ENCODE measurements at places on chromosomes 13 and 19.

GRCh38 chr19:1082165-1082927 lies 12.8 kb downstream of the POLR2E start:
- DNase-seq = no peak

GRCh38 chr13:38346764-38347163 lies 2.9 kb upstream of the UFM1 start:
- DNase-seq = no peak

GRCh38 chr19:6073858-6074708 lies 36.2 kb downstream of the RFX2 start:
- no peak for DNase-seq

- no peak for DNase-seq
Measured at GRCh38 chr19:14511229-14511593, 7.0 kb downstream of the DNAJB1 start.

GRCh38 chr13:43448605-43449336 lies 338.0 kb downstream of the ENOX1 start:
- DNase-seq = no peak

GRCh38 chr19:48370955-48371354 lies 6.8 kb downstream of the SYNGR4 start:
- DNase-seq = no peak

DNA sequence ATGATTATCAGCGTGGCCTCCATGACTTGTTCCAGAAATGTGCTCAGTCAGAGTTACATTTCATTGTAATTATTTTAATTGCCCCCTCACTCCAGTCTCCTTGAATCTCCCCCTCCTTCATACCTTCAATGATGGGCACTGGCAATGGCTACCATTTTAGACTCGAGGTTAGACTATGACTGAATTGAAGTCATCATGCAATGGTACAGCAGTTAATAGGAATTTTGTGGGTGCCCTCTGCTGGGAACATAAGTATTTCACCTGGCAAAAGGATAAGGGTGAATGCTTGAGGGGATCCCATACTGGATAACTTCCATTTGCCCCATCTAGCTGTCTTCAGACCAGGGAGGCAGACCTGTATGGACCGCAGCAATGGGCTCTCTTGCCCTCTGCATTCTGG lies 32.2 kb upstream of the USP12 start:
- no peak for DNase-seq

DNA sequence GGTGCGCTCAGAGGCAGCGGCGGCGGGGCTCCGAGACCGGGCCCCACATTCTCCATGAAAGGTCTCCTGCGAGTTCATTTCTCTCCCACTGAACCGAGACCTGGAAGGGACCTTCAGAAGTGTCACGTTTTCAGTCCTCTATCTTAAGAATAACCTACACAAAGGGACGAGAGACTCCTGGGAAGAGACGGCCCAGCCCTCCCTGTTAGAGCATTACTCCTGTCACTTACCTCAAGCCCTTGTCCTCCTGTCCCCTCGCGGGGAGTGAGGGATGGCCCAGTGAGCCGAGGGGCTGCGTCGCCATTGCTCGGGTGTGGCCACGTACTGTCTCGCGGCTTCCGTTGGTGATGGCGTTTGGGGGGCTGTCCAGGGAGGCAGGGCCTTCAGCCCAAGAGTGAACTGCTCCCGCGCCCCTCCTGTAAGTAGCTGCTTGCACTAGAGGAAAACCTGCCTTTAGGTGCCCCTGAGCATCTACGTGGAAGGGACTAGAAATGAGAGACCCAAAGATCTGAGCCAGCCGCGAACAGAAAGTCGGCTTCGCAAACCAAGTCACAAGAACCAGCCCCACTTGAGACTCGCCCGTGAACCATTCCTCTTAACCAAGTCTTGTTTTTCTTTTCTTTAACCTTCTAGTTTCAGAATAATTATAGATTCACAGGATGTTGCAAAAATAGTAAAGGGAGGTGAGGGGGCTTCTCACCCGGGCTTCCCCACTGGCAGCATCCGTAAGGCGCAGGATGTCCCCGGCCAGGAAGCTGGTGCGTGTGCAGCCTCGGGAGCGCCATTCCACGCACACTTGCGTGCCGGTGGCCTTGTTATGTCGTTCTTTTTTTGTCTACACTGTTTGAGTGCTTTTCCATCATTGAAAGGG lies 21.1 kb upstream of the NDUFS7 start:
- DNase-seq = no peak

GRCh38 chr13:110466266-110466915 lies 95.1 kb downstream of the RAB20 start:
- DNase-seq = no peak

DNA sequence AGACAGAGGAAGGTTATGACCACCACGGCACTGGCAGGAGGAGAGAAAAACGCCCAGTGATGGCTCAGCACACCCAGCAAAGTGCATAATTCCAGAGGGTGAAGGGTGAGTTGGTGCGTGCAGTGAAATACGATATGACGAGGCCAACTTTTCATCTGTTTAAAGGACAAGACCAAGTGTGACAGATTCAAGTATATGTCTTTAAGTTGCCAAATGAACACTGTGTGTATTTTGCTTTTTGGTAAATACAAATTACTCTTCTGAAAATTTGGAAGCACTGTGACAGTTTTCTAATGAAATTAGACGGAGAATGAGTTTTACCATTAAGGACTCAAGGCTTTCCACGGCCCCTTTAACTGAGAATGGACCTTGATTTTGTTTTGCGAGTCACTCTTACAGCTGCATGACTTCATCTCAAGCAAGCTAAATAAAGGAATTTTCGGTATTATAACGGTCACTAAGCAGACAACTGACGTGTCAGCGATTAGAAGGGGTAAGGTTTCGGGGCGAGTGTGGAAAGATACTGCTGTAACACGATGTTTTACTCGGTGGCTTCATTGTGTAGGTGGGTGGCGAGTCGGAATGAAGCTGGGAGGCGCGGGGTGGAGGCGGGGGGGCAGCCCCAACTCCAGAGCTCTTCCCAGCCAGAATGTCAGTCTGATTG lies 22.8 kb downstream of the COL4A2 start:
- no peak for DNase-seq

- DNase-seq = peak; percentile 72
Measured at GRCh38 chr13:41668130-41668757, 210.9 kb downstream of the RGCC start.

DNA sequence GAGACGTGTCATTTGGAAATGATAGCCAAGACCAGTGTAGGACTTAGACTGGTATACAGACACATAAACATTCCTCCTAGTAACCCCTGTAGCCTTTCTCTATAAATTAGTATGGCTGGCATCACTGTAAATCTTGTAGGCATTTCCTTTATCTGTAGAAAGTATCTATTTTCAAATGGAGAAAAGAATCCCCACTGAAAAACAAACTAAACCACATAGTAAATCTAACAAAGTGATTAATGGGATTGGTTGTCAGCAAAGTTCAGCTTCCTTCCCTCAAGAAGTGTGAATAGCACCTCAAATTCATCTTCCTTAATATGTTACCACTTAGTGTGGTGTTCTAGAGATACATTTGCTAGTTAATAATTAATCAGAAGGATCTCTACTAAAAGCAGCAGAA lies 119.4 kb upstream of the NBEA start:
- no peak for DNase-seq

GRCh38 chr13:99255271-99255670 lies 2.9 kb downstream of the GPR18 start:
- no peak for DNase-seq

DNA sequence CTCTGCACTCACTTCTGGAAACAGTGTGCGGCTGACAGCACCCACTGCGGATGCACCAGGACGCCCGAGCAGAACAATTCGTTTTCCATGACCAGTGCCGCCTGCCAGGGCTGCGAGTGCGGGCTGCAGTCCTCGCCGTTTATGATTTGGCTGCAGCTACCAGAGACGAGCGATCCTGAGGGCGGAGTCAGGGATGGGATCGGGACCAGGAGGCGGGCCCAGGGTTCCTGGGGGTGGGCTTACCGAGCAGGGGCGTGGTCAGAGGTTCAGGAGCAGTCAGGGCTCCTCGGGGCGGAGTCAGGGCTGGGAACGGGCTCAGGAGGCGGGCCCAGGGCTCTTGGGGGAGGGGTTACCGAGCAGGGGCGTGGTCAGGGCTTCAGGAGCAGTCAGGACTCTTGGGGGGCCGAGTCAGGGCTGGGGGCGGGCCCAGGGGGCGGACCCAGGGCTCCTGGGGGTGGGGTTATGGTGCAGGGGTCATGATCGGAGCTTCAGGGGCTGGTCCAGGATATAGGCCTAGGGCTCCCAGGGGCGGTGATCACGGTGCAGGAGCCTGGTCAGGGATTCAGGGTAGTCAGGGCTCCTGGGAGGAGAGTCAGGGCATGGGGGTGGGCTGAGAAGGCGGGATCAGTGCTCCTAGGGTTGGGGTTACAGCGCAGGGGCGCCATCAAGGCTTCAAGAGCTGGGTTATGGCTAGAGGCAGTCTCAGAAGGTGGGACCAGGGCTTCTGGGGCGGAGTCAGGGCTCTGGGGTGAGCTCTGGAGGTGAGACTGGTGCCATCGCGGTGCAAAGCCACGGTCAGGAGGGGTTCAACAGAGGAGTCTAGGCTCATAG lies 1.7 kb downstream of the KLK4 start:
- DNase-seq = no peak

- DNase-seq = no peak
Measured at GRCh38 chr19:14566712-14567077, 5.2 kb downstream of the NDUFB7 start.

DNA sequence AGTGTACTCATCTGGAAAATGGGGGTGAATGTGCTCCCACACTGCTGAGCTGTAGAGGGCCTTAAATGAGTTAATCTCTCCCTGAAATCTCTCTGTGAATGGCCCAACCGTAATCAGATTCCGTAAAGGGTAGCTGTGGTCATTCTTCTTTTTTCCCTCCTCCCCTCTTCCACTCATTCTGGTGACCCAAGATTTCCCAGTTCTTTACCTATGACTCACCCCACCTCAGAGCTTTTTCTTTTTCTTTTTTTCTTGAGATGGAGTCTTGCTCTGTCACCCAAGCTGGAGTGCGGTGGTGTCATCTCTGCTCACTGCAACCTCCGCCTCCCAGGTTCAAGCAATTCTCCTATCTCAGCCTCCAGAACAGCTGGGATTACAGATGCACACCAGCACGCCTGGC lies 33.3 kb upstream of the MUC16 start:
- no peak for DNase-seq

DNA sequence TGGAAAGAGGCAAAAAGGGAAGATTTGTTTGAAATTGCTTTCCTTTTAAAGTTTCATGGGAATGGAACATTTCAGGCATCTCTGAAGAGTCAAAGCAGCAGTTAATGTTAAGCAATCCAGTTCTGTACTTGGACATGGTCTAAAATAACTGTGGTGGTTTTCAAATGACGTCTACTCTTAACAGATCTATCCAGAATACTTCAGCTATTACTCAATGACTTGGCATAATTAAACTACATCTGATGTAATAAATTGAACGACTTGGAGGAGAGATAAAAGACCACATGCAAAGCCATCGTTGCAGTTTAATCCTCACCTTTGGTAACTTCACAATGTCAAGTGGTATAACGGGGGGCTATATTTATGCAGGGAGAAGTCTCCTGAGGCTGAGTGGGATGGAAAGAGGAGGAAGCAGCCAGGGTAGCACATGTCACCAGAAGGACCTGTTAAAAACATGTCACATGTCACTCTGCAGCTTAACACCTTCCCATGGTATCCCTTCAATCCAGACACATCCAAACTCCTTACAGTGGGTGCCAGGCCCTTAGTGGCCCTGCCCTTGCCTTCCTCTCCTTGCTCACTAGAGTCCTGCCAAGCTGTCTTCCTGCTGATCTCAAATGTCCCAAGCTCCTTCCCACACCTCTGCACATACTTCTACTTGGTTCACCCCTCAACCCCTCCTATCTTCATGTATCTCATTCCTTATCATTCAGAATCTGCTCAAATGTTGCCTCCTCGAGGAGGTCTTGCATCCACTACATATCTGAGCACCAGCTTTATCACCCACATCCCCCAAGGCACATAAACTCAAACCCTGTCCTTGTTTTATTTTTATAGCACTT lies 327.8 kb downstream of the SUCLA2 start:
- no peak for DNase-seq

DNA sequence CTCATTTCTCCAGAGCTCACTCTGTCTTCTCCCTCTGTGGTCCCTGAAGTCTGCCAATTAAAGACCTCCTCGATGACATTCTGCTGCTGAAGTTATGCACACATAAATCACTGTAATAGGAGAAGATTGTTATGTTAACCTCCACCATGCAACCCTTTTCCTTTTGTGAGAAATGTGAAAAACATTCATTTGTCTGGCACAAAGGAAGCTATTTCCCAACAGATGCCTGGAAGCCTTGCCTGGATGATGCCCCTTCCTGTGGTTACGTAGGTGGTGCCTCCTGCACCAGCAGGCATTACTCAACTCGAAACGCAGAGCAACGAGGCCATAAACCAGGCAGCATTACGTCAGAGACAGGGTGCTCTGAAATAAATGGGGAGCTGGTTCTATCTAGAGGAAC lies 327.4 kb upstream of the ZNF507 start:
- no peak for DNase-seq

- no peak for DNase-seq
Measured at GRCh38 chr19:58047672-58048071, 11.4 kb upstream of the ZNF135 start.

DNA sequence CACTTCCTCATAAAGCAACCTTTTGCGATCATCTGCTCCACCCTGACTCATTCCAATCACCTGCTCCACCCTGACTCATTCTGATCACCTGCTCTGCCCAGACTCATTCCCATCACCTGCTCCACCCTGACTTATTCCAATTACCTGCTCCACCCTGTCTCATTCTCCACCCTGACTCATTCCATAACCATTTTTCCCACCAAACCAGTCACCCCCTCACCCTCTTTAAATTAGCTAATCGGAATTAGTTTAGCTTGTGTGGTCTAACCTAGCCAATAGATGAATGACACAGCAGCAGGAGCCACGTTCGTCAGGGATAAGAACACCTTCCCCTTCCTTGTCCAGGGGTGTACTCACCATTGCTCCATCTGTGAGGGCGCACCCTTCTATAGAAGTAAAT lies 134.0 kb downstream of the COG6 start:
- DNase-seq = no peak

DNA sequence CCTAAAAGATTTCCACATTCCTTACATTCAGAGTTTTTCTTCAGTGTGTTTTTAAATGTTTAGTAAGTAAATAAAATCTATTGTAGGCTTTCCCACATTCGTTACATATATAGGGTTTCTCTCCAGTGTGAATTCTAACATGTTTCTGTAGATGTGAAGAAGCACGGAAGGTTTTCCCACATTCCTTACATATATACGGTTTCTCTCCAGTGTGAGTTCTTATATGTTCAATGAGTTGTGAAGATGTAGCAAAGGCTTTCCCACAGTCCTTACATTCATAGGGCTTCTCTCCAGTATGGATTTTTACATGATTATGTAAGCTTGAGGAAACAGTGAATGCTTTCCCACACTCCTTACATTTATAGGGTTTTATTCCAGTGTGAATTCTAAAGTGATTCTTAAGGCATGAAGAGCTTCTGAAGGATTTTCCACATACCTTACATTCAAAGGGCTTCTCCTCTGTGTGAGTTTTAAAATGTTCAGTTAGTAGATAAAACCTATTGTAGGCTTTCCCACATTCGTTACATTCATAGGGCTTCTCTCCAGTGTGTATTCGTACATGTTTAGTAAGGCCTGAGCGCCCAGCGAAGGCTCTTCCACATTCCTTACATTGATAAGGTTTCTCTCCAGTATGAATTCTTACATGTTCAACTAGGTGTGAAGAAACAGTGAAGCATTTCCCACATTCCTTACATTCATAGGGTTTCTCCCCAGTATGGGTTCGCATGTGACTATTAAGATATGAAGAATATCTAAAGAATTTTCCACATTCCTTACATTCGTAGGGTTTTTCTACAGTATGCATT lies 18.2 kb downstream of the ZNF121 start:
- no peak for DNase-seq

GRCh38 chr13:110471156-110471832 lies 90.2 kb downstream of the RAB20 start:
- no peak for DNase-seq

- DNase-seq = no peak
Measured at GRCh38 chr13:58666331-58666730, 1034.8 kb downstream of the PCDH17 start.

All from cerebellar nuclear complex (tissue), 1 donor.